Esophagus muscularis mucosa (tissue), 4 donors: ENCODE measurements at places on chromosomes 7 and 10.

DNA sequence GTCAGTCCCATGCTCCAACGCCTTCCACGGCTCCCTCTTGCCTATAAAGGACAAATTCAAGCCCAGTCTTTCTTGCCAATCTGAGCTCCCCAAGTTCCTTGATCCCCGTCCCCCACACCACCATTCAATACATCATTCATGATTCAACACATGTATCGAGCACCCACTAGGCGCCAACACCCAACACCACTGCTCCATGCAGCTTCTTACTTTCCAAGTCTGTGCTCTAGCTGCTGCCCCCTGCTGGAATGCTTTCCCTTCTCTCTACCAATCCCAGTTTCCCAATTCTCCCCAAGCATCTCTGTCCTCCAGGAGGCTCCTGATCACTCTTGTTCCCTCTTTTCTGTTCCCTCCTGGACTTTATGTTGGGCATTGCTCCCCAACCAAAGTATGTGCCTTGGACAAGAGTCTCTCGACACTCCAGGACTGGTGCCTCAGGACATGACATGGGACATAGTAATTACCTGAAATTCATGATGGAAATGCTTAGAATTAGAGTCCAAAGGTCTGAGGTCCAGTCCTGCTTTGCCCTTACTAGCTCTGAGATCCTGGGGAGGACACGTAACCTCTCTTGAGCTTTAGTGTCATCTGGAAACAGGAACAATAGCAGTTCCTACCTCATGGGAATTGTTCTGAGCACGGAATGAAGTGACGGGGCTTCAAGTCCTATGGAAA, 172.7 kb downstream of the NEURL1 start:
- no peak for DNase-seq

- DNase-seq = no peak
Measured at GRCh38 chr10:71211053-71211452, 1.3 kb upstream of the UNC5B start.

DNA sequence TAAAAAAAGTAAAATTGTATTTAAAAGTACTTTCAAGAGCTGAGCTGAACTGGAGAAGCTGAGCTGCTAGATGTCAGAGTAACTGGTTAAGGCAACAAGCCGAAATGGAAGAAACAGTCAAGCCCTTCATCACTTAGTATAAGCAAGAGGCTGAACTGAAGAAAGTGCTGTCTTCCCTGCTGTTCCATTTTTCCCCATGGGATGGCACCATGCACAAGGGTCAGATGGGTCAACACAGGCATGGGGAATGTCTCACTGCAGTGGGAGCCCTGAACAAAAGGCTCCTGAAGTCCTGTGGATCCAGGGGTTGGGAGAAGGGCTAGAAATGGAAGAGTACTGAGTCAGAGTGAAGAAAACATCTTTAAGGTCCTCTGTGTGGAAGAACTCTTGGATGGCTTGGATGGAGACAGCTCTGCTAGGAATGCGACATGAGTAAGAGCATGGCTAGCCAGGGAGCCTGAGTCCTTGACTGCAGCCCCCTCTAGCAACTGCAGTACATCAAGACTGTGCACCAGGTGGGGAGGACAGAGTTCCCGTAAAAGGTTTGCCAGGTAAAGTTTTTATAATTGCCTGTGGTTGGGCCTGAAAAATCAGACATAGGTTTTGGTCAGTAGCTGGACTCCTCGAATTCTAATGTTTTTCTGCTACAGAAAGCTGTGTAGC, 348.3 kb downstream of the GPR158 start:
- no peak for DNase-seq

DNA sequence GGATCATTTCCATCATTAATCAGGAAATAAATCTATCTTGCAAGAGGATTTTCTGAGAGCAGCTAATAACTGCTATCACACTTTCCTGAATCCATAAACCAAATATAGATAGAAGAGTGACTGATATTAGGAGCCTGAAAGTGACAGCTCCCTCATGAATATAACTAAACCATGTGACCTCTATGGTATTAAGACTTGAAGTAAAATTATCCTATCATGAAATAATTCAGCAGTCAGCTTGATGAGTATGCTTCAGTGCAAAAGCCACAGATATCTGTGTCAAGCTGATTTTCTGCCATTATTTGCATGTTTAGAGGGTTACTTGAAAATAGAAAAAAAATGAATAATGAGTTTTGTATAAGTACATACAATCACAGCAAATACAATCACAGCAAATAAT, 80.1 kb upstream of the PPP1R3A start:
- DNase-seq = no peak

- no peak for DNase-seq
Measured at GRCh38 chr10:49307921-49308320, 9.0 kb downstream of the C10orf71 start.

DNA sequence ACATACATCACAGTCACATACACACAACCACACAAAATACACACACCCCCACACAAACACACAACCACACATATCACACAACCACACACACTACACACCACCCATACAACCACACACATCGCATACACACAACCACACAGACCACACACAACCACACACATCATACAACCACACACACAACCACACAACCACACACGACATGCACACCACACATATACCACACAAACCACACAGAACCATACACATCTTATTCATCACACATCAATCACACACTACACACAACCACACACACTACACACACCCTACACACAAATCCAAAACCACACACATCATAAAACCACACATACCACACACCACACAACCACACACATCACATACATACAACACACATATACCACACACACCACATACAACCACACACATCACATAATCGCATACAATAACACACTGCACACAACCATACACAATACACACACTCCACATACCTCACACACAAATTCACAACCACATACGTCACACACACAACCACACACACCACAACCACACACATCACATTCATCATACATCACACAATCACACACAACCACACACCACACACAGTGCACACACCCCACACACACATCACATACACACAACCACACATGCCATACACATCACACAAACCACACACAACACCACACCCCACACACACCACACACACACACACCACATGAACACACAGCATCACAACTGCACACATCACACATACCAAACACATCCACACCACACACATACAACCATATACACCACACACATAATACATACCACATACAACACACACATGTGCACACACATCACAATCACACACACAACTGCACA, 30.4 kb downstream of the GPRIN2 start:
- no peak for DNase-seq

- no peak for DNase-seq
Measured at GRCh38 chr10:96272316-96273280, 1.2 kb upstream of the BLNK start.

- DNase-seq = no peak
Measured at GRCh38 chr7:12032146-12032545, 178.9 kb upstream of the TMEM106B start.

- DNase-seq = no peak
Measured at GRCh38 chr10:23190872-23191763, 994 bp upstream of the PTF1A start.

DNA sequence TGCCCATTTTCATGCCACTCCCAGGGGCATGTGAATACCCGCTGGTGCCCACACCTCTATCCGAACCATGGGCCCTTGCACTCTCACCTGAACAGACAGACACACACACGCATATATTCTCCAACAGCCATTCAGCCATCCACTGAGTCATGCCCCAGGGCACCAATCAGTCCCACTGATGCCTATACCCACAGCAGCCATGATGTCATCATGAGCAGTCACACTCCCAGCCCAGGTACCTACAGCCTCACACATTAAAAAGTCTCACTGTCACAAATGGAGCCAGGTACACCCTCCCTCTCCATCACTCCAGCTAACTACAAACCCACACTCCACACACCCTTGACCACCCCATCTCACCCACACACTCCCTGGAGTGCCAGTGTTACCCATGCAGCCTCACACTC, 12.2 kb downstream of the VSIR start:
- no peak for DNase-seq

DNA sequence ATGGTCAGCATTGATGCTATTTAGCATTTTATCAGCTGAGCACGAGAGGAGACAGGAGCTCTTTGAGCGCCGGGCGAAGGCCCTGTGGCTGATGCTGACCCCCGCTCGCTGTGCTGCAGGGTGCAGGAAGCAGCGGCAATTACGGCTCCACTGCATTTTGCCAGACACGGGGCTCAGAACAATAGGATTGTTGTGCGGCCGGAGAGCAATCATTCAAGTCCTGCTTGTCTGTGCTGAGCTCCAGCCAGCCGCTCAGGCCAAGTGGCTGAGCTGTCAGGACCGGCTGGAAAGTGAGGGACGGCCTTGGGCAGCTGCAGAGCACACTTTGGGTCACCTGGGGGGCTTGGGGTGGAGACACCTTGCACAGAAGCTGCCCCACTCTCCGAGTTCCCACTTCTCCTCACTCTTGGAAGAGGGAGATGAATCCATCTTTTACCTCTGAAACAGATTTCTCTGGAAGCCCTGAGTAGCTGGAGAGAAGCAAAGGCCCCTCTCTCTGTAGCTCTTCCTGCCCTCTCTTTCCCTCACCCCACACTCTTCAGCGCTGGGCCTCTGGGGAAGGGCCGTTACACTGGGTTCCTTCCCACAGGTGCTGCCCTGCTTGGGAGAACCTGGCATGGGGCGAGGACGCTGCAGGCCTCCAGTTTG, 17.3 kb upstream of the ADARB2 start:
- DNase-seq = no peak

DNA sequence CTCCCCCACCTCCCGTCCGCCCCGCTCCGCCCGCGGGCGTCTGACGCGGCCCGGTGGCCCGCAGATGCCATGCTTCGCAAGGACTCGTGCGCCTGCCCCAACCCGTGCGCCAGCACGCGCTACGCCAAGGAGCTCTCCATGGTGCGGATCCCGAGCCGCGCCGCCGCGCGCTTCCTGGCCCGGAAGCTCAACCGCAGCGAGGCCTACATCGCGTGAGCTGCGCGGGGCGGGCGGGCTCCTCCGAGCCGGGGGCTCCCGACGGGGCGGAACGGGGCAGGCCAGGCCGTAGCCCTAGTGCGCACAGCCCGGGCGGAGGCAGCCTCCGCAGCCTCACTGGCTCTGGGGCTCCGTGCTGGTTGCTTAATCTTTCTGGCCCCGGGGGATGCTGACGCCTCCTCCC, 2.8 kb downstream of the ASIC3 start:
- no peak for DNase-seq

DNA sequence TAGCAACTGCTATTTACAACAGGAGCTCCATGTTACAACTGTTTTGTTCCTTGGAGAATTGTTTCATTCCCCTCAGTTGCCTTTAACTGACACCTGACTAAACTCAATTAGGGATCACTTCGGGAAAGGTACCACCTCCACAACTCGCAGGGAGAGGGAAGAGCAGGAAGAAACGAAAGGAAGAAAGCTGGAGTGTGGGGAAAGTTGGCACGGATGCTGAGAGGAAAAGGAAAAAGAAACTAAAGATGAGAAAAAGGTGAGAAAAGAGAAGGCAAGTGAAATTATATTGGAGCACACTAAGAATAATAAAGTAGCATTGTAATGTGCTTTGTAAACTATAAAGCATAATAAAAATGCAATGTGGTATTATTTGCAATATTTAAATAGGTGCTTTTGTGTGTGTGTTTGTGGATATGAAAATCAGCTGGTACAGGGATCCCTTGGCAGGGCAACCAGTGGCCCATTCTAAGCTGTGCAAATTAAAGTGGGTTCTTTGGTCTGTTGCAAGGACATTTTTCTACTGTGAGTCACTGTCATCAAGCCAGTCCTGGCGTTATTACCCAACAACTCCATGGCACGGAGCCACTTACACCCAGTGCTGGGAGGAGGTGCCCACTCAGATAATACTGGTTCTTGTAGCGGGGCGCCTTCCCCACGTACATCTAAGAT, 45.9 kb downstream of the HIPK2 start:
- peak; percentile 94 for DNase-seq

GRCh38 chr10:2813286-2813685, 254.1 kb upstream of the PFKP start:
- DNase-seq = peak; percentile 50

- DNase-seq = no peak
Measured at GRCh38 chr7:71320916-71321315, 189.0 kb downstream of the GALNT17 start.

DNA sequence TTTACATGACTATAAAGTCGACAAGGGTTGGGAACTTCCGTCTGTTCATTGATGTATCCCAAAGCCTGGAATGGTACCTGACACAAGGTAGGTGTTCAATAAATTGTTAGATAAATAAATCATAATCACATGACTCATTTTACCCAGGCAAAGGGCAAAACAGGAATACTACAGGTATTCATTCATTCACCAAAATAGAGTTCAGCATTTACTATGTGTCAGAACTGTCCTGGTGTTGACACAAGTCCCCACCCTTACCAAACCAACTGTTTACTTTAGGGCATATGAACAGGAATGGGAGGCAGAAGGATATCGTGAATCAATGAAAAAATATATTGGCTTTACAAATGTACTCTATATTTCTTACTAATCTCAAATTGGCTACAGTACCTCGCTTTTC, 666 bp upstream of the YAE1 start:
- no peak for DNase-seq

GRCh38 chr10:132363376-132363775, 31.4 kb downstream of the LRRC27 start:
- no peak for DNase-seq

- no peak for DNase-seq
Measured at GRCh38 chr7:117171106-117171505, 151.8 kb downstream of the WNT2 start.

DNA sequence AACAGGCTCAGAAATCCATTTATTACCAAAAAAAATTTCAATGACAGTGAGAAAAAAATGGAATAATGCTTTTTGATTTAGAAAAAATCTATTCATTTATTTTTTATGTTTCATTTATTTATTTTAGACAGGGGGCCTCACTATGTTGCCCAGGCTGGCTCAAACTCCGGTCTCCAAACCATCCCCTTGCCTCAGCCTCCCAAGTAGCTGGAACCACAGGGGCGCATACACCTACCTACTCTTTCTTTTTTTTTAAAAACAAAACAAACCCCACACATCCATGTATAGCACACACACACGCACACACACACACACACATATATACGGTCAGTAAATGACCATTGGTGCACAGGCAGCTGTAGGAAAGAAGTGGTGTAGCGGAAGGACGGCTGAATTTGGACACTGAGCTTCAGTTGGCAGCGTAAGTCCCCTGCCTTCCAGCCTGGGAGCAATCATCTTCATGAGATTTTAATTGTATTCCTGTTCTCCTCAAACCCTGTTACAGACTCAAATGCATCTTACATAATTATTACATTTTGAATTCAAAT, 28.8 kb downstream of the ARL4A start:
- DNase-seq = no peak

GRCh38 chr7:35593899-35594298, 101.0 kb downstream of the HERPUD2 start:
- DNase-seq = no peak

GRCh38 chr7:114938785-114939184, 16.9 kb downstream of the MDFIC start:
- no peak for DNase-seq

DNA sequence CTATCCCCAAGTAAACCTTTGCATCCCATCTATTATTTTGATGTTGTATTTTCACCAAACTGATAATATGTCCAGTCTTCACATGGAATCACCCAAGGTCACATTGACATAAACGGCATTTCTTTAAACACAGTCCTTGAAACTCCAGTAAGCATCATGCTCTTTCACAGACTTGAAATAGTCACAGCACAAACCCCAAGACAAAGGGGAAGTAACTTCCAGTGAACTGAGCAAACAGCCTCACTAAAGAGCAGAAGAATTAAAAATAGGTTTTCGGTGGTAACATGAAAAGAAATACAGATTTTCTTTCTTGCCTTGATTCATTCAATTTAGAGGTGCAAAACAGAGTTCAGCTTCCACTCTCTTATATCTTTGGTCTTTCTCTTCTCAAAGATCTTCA, 253.7 kb downstream of the SFMBT2 start:
- DNase-seq = no peak

GRCh38 chr7:129069021-129069420, 14.1 kb upstream of the TNPO3 start:
- peak; percentile 34 for DNase-seq
